AG08396 (cell line): ENCODE measurements at places on chromosomes 4 and X.
A peak's percentile ranks its signal among the peaks of the same experiment; 100 is the strongest.

DNA sequence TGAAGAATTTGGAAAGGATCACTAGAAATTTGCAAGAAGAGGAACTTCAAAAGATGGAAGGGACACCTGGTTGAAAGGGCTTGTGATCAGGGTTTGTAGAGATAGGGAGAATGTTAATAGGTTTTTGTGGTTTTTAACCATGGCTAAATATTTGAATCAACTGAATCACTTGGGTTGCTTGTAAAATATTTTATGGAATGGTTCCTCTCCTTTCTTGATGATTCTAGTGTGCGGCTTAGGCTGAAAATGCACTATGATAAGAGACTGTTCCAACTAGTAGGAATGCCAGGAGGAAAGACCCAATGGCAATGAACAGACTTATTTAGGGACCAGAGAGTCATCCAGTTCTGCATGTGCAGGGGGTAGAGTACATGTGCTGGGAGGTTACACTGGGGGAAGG lies 408.2 kb downstream of the ARHGAP24 start:
- DNase-seq: no peak

DNA sequence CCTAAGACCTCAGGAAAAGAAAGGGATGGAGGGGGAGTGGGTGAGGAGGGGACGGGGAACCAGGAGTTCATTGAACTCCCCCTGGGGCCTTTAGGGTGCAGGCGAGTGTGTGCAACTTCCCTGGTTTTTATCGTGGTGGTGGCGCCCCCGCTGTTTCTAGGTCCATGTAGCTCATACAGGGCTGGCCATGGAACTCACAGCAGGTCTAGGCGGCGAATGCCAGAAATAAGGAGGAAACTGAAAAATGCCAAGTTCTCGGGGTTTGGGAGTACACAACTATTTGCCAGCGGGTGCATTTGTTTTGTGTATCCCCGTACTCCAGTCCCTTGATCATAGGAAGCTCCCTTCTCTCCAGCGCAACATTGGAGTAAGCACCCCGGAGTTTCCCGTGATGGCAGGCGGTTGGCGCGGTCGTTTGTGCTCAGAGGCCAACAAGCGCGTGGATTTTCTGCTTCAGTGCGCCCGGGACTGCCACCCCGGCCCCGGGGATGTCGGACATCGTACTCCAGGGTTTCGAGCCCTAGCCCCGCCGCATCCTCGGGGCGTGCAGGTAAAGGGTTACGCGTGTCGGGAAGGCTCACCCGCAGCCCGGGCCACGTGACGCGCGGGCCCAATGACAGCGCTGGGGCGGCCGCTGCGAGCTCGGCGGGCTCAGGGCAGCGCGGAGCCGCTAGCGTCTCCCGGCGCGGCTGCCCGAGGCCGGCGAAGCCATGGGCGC lies 208.9 kb downstream of the NWD2 start:
- peak; percentile 49 for DNase-seq

GRCh38 chr4:2862528-2862927 lies 18.9 kb downstream of the ADD1 start:
- peak; percentile 40 for DNase-seq

DNA sequence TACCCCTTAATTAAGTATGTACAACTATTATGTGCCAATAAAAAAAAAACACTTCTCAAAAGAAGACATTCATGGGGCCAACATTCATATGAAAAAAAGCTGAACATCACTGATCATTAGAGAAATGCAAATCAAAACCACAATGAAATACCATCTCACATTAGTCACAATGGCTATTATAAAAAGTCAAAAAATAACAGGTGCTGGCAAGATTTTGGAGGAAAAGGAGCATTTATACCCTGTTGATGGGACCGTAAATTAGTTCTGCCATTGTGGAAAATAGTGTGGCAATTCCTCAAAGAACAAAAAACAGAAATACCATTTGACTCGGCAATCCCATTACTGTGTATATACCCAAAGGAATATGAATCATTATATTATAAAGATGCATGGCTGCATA lies 229.9 kb downstream of the PAPSS1 start:
- DNase-seq: no peak

DNA sequence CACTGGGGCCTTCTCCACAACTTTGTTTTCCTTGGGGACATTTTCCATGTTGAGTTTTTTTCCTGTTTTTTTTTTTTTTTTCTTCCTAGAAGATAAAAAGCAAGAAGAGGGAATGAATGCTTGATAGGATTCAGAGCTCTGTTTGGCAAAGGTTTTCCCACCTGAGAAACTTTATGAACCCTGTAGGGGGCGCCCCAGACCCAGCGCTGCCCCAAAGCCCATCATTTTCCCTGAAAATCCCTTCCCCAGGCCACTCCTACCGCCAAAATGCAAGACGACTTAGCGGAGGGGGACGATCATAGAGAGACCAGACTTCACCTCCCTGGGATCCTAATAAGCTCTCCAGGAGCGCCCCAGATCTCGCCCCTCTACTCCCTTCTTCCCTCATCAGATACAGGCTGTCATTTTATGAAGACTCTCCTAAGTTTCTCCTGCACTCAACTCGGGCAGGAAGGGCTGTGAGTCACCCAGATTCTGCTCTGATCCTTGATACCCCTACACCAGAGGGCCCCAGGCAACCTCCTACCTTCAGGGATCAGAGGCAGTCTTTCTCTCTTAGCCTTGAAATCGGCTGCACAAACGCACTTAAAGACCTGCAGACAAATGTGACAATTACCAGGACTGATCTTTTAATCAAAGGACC lies 1.4 kb downstream of the BEX5 start:
- DNase-seq: no peak

DNA sequence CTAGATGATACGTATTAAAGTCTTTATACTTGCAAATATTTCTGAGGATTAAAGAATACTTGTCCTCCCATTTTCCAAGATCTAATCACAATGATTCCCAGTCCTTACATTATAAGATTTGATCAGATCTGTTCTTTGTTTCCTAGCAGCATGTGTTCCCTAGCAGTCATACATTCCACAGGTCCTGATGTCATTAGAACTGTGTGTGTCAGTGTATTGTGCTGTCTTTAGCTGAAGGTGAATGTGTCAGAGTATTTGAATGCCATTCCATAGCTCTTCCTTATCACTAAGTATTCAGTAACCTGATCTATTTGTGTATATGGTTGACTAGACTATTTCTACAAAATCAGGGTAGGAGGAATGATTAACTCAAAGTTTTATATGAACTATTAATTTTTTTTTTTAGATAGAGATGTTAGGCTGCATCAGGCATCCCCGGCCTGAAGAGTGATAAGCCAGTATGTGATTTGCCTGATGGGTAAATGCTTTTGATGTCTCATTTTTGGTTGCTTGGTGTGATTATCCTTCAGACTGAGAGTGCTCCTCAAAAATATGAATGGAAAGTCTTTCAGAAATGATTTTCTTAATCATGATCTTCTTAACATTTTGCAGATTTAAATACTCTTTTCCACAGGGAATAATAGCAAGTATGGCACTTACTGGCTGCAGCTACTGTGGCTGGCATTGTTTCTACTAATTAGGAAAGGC lies 4.4 kb downstream of the ADGRL3 start:
- peak; percentile 5 for DNase-seq

DNA sequence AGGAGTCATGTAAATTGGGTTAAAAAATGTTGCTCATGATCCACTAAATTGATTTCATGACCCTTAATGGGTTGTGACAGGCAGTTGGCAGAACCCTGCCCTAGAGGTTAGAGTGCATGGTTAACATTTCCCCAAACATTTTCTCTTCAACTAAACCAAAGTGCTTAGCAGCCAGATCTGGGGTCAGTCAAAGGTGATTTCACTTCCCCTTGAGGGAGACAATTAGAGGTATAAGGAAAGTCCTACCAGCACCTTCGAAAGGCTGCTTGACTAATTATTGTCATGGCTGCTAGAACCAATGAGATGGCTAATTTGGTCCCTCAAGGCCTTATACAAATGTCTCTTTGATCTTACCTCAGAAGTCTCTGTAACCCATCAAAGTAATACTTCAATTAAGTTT lies 30.9 kb upstream of the INTS6L start:
- no peak for DNase-seq

- peak; percentile 61 for DNase-seq
Measured at GRCh38 chr4:84938316-84938715, 28.2 kb downstream of the WDFY3 start.

DNA sequence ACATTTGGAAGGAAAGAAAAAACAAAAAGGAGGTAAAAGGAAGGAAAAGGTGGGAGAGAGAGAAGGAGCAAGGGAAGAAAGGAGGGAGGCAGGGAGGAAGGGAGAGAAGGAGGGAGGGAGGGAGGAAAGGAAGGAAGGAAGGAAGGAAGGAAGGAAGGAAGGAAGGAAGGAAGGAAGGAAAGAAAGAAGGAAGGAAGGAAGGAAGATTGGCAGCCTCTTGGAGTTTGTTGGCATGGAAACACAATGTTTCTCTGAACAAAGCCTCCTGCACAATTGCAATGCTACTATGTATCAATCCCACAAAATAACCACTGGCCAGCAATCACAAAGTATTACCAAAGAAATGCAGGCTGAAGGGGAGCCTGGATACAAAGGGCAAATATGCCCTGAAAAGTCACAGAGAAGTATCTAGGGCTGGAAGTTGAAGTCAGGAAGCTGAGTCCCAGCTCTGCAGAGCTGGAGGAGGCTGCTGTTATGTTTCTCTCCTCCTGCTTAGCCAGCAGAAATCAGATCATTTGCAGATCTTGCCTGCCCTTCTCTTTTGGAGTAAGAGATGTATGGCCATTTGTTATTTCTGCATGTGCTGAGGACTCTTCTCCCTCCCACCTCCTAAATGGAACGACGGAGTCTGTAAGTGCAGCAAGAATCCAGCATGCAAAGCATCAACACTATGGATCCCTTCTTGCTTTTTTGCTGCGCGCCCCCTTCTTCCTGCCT lies 195.9 kb upstream of the LDB2 start:
- DNase-seq: no peak

DNA sequence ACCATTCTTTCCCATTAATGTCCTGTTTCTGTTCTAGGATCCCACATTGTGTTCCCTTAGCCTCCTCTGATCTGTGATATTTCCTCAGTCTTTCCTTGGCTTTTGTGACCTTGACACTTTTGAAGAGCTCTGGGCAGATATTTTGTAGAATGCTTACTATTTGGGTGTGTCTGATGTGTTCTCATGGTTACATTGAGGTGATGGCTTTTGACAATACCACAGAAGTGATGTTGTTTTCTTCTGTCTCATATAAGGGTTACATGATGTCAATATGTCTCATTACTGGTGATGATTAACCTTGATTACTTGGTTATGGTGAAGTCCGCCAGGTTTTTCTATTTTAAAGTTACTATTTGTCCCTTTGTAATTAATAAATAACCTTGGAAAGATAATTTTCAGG lies 183.7 kb downstream of the SOWAHB start:
- DNase-seq: no peak

DNA sequence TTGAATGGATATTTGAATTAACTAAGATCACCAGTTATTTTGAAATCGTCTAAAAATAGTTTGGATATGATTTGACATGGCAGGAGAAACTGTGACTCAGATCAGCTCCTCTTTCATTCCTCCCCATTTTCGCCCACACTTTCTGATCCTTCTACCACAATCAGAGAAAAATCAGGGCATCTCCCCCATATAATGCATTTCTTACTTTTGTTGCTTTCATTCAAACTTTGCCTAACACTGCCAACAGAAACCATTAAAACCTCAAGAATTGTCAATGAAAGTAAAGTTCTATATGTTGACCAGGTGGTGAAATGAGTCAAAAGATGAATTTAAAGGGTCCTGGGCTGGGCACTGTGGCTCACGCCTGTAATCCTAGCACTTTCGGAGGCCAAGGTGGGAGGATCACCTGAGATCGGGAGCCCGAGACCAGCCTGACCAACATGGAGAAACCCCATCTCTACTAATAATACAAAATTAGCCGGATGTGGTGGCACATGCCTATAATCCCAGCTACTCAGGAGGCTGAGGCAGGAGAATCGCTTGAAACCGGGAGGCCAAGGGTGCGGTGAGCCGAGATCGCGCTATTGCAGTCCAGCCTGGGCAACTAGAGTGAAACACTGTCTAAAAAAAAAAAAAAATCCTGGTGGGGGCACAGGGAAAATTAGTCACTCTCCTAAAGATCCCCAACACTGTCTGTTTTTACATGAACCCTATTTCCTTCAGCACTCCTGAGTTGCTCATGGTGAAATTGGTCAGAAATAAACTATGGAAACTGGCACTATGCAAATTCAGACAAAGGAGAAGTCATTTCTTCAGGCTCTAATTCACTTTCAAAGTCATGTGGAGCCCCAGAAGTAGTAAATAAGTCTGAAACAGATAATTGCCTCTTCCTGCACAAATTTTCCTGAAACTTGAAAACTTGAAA lies 122.8 kb upstream of the NOCT start:
- DNase-seq: no peak

GRCh38 chrX:10325611-10326010 lies 168.8 kb downstream of the CLCN4 start:
- DNase-seq: no peak

DNA sequence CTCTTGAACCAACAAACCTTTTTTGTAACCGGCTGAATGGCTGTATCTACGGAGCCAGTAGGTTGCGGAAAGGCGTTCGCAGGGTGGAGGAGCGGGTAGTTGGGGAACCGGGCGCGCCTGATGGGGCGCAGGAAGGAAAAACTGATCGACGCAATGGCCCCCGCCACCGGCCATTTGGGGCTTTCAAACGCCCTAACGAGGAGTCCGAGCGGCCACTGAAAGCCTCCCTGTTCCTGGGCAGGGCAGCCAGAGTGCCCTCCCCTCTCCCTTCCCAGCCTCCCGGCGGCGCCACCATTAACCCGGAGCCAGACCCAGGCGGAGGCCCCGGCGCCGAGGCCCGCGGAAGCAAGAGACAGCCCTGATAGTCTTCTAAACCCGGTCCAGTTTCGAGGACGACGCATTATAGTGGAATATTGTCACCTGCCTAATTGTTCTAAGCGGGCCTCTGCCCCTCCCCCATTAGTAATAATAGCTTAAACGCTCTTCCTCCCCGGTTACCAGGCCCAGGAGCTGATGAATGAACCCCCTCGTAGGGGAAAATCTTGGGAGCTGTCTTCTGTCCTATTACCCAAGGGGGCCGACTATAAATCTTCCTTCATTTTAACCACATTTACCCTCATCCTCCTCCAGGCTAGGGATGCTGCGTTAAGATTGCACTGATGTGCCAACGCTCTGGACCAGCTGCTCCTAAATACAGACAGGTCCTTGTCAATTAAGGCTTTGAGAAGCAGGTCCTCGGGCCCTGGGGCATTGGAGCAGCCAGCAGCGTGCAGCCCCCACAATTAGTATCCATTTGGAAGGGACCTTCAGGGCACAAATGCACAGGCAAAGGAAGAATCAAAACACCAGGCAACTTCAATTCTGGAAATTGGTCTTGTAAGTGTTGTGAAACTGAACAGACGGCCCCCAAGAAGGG lies 61.6 kb upstream of the TMEM33 start:
- no peak for DNase-seq

- no peak for DNase-seq
Measured at GRCh38 chr4:188198982-188199792, 59.9 kb downstream of the TRIML1 start.

DNA sequence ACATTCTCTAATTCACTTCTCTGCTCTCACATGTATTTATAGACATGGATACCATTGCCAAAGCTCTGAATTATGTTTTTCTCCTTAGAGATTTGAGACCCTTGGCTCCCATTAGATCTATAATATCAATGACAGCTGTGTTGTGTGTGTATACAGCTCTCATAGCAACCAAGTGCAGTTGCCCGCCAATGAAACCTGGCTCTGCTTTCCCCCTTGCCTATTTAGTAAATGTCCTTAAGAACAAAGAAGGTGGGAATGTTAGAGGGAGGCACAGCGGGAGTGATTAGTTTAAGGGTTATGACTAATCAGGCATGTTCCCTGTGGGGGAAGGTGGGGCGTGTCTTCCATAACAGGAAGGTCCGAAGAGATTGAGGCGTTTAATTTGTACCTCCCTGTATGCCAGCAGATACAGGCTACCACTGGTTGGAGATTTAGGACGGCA lies 100.5 kb upstream of the TBC1D9 start:
- DNase-seq: peak; percentile 10
